ENCODE measurements at places on chromosomes 12 and 14. TPM values are rescaled to one million over a fixed set of nuclear protein-coding genes. Genes with fewer than 3 reads are reported as not detected.

NOXRED1 gene
- total RNA-seq = 3.5 TPM

PIANP gene
- not detected for total RNA-seq

FOXG1 gene
- not detected for total RNA-seq

GALNT8 gene
- total RNA-seq = 0.41 TPM

ZNF410 gene
- total RNA-seq = 47.7 TPM

C12orf54 gene
- total RNA-seq = not detected

DNA sequence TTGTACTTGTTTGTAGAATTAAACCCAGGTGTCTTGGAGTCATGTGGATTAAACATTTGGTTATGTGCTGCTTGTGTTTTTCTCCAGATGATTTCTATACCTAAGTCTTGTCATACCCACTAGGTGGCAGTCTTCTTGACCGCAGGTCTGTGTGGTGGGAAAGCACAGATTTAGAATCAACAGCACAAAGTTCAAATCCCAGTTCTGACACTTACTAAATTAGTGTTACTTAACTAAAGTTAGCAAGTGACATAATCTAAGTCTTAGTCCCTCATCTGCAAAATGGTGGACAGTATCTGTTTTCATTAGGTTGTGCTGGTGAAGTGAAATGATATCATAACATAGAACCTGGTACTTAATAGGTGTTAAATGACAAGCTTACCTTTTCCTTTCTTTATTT is 151.0 kb upstream of the ARHGAP5 start:
- no peak for DNase-seq
- no peak overlapping the region for H3K4me3 ChIP-seq
- H3K36me3 ChIP-seq = no peaks in the 10 kb centered on the region
- no peak overlapping the region for H3K27ac ChIP-seq
- H3K27me3 ChIP-seq = no peaks in the 10 kb centered on the region

- H3K27me3 ChIP-seq = no peaks in the 10 kb centered on the region
- no peak overlapping the region for H3K27ac ChIP-seq
- H3K4me1 ChIP-seq = no peaks in the 10 kb centered on the region
- no peaks in the 10 kb centered on the region for H3K36me3 ChIP-seq
- DNase-seq = no peak
Measured at GRCh38 chr12:66269757-66270383, 32.4 kb upstream of the HELB start.

DNA sequence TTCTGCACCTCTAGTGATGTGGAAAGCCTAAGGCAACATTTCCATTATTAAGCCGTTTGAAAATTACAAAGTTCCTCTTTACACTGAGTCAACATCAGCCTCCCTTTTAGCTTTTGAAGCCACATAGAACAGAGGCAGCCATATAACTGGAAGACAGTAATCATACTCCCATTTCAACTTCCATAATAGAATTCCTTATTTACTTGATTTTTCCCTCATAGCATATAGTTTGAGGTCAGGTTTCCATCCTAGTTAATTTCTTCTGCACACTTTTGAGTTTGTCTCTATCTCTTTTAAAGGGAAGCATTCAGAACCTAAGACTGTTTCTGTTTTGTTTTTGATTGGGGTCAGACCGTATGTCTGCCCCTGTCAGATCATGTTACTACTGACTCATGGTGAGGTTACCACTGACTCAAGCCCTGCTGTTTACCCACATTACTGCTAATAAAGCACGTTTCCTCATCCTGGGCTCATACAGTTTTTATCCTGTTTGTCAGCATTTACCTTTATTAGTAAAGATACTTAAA is 161.0 kb downstream of the SLC38A4 start:
- H3K4me1 ChIP-seq = no peaks in the 10 kb centered on the region
- H3K4me3 ChIP-seq = no peak overlapping the region
- peak; percentile 24 for DNase-seq
- no peaks in the 10 kb centered on the region for H3K27me3 ChIP-seq

DNA sequence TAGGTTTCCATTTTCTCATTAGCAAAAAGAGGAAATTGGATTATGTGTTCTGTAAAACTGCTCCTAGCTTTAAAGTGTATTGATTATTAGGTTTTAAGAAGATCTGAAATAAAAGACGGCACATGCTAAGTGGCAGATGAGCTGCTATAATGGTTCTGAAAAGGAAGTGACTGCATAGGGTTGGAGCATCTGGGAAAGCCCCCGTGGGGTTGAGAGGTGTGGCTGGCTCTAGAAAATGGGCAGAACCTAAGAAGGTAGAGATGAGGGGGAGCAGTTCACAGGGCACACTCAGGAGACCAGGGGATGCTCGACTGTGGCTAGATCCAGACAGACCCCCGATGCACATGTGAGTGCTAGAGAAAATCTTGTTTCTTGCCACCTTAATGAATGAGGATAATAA is 1.9 kb downstream of the IFNG-AS1 start:
- H3K4me3 ChIP-seq = no peak overlapping the region
- no peaks in the 10 kb centered on the region for H3K4me1 ChIP-seq
- no peaks in the 10 kb centered on the region for H3K36me3 ChIP-seq
- DNase-seq = no peak
- no peaks in the 10 kb centered on the region for H3K27me3 ChIP-seq
- no peak overlapping the region for H3K27ac ChIP-seq

DNA sequence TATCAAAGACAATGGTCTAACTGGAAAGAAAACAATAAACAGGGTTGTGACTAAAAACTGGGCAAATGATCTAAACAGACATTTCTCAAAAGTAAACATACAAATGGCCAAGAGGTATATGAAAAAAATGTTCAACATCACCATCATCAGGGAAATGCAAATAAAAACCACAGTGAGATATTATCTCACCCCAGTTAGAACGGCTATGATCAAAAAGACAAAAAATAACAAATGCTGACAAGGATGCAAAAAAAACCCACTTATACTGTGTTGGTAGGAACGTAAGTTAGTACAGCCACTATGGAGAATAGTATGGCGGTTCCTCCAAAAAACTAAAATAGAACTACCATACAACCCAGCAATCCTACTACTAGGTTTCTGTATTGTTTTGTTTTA is 470.1 kb downstream of the RGS6 start:
- H3K27me3 ChIP-seq = no peaks in the 10 kb centered on the region
- no peaks in the 10 kb centered on the region for H3K36me3 ChIP-seq
- DNase-seq = no peak
- H3K27ac ChIP-seq = no peak overlapping the region

DNA sequence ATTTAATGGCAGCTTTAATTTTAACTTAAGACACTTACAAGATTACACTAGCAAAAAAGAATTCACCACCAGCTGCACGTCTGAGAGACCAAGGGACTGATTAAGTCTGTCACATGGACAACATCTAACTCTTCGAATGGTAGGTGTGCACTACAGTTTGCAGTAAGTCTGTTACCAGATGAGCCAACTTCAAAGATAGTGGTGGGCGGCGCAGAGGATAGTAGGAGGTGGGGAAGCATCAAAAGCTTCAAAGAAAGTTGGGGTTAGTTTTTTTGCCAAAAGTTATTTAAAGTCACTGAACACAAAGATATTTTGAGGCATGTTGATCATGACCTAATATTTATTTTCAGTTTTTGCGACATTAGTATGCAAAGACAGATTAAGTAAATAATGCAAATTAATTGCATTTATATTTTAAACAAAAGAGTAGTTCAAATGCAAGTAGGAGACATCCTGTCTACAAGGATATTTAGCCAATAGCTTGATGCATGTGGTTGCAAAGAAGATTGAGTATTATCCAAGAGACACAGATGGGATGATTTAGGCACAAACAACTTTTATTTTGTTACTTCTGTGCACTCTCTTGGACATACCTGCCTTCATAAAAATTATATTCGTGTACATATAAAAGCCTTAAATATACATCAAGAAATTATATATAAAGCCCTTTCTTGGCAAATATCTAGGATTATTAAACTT is 327.7 kb downstream of the BMP4 start:
- no peak for DNase-seq
- no peaks in the 10 kb centered on the region for H3K4me1 ChIP-seq
- no peaks in the 10 kb centered on the region for H3K36me3 ChIP-seq
- H3K27ac ChIP-seq = no peak overlapping the region

DNA sequence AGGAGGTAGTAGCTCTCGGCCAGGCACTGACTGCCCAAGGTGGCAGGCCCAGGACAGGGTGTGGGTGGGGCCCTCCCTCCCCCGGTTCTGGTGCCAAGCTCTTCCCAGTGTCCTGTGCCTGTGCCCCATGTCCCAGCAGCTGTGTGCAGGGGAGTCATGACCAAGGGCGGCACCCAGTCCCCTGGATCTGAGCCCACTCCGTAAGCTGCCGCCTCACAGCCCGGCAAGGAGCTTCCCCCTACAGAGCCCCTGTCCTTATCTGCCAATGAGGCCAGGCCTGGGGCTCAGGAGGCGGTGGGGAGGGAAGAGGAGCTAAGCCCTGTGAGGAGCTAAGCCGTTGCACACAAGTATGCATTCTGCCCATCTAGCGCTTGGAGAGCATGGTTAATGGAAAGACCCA is 5.6 kb upstream of the C14orf180 start:
- no peaks in the 10 kb centered on the region for H3K4me1 ChIP-seq
- no peak overlapping the region for H3K4me3 ChIP-seq
- H3K36me3 ChIP-seq = no peaks in the 10 kb centered on the region
- H3K27me3 ChIP-seq = peaks cover 14% of the 10 kb centered on the region
- H3K27ac ChIP-seq = no peak overlapping the region

- H3K4me3 ChIP-seq = no peak overlapping the region
- no peaks in the 10 kb centered on the region for H3K27me3 ChIP-seq
- H3K27ac ChIP-seq = no peak overlapping the region
- H3K4me1 ChIP-seq = no peaks in the 10 kb centered on the region
- no peak for DNase-seq
- no peaks in the 10 kb centered on the region for H3K36me3 ChIP-seq
Measured at GRCh38 chr14:59588101-59588500, 11.5 kb upstream of the CCDC175 start.

DNA sequence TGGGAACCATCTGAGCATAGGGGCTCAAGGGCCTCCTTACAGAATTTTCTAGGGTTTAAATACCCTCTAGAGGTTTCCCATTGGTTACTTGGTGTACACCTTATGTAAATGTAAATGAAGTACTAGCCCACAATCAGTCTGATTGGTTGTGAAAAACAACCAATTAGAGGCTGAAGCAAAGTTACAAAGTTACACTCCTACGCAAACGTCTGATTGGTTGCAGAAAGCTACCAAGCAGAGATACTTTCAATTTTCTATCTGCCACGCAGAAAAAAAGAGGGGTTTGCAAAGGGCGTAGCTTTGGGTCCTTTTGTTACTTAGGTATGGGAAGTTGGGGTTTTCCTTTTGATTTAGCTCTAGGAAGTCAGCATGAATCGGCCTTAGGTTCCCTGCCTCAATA is 1.8 kb upstream of the TMEM19 start:
- no peaks in the 10 kb centered on the region for H3K27me3 ChIP-seq
- no peak overlapping the region for H3K27ac ChIP-seq
- no peak for DNase-seq
- H3K36me3 ChIP-seq = no peaks in the 10 kb centered on the region
- no peaks in the 10 kb centered on the region for H3K4me1 ChIP-seq

- no peak overlapping the region for H3K4me3 ChIP-seq
- no peaks in the 10 kb centered on the region for H3K27me3 ChIP-seq
- no peak overlapping the region for H3K27ac ChIP-seq
- DNase-seq = no peak
- no peaks in the 10 kb centered on the region for H3K36me3 ChIP-seq
- no peaks in the 10 kb centered on the region for H3K4me1 ChIP-seq
Measured at GRCh38 chr12:91899056-91899455, 246.6 kb downstream of the BTG1 start.

DNA sequence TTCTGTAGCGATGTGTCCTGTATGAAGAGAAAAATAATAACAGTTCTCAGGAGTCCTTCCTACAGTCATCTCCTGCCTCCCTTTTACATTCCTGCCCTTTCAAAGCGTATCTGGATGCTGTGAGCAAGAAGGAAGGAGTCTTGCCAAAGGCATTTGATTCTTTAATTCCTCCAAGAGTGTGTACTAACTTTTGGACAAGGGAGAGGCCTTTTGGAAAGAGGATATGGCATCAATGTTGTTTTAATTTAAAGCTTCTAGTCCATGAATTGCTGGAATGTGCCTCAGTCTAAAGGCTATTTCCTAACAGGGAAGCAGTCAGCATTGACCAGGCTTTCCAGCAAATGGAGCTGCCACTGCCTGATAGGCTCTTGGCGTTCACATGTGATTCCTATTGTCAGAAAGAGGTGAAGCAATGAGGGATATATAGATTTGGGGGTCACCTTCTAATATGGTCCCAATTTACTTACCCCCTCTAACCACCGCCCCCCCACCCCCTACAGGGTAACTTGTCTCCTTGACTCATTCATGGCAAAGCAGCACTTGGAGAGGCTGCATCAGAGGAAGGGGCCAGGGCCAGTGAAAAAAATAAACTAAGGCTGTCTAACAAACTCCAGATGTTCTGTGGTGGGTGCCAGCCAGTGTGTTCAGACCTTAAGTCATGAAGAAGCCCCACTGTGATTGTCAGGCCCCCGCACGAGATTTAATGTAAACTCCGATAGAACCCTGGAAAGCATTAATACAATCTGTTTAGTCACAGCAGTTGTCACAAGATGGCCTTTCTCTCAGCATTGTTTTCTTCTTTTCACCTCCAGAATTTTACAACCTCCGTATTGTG is 220.3 kb downstream of the FBXL14 start:
- H3K4me3 ChIP-seq = no peak overlapping the region
- H3K36me3 ChIP-seq = no peaks in the 10 kb centered on the region
- no peaks in the 10 kb centered on the region for H3K4me1 ChIP-seq
- no peak for DNase-seq
- H3K27me3 ChIP-seq = no peaks in the 10 kb centered on the region

DNA sequence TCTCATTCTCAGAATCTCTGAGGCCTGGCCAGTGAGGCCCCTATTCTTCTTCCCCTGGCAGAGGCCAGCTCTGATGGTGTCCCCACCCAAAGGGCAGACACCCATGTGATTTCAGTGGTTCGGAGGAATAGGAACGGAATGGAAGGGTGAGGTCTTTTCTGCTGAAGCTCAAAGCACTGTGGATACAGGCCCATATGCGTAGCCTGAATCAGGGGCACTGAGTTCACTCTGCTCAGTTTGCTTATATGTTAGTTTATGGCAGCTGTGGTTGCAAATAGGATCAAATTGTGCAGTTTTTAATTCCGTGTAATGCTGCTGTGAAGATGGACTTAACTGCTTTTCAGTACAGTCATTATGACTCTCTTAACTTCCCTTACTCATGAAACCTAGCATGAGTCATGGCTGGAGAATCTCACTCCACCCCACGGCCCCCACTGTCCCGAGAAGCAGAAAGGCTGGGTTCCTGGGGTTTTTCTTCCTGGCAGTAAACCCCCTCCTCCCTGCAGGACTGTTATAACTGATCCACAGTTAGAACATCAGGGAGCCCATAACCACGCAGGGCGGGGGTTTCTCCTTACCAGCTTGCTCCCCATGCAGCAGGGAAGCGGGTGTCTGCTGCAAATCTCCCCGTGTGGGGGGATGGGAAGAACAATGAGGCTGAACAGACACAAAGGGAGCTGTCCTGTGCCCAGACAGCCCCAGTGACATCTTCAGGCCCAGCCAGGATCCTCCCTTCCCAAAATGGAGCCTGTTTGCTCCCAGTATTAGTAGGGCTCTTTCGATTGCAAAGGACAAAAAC is 122.7 kb downstream of the SLC38A6 start:
- no peaks in the 10 kb centered on the region for H3K36me3 ChIP-seq
- H3K27ac ChIP-seq = no peak overlapping the region
- peaks cover 6% of the 10 kb centered on the region for H3K4me1 ChIP-seq
- DNase-seq = no peak
- H3K27me3 ChIP-seq = no peaks in the 10 kb centered on the region

- no peaks in the 10 kb centered on the region for H3K27me3 ChIP-seq
- no peak for DNase-seq
- no peaks in the 10 kb centered on the region for H3K36me3 ChIP-seq
- no peak overlapping the region for H3K4me3 ChIP-seq
- no peak overlapping the region for H3K27ac ChIP-seq
- no peaks in the 10 kb centered on the region for H3K4me1 ChIP-seq
Measured at GRCh38 chr14:34254571-34254970, 207.5 kb downstream of the SPTSSA start.

- no peak for DNase-seq
- H3K4me3 ChIP-seq = no peak overlapping the region
- no peaks in the 10 kb centered on the region for H3K36me3 ChIP-seq
- no peaks in the 10 kb centered on the region for H3K4me1 ChIP-seq
- H3K27me3 ChIP-seq = no peaks in the 10 kb centered on the region
Measured at GRCh38 chr12:954741-955140, 5.2 kb upstream of the RAD52 start.

Data from prostate gland (tissue), 2 donors.